ENCODE measurements at places on chromosomes 13 and 19.

GRCh38 chr13:109385242-109385560 lies 401.2 kb downstream of the IRS2 start:
- no peak for DNase-seq

GRCh38 chr13:76656500-76656899 lies 229.7 kb downstream of the KCTD12 start:
- DNase-seq: no peak

DNA sequence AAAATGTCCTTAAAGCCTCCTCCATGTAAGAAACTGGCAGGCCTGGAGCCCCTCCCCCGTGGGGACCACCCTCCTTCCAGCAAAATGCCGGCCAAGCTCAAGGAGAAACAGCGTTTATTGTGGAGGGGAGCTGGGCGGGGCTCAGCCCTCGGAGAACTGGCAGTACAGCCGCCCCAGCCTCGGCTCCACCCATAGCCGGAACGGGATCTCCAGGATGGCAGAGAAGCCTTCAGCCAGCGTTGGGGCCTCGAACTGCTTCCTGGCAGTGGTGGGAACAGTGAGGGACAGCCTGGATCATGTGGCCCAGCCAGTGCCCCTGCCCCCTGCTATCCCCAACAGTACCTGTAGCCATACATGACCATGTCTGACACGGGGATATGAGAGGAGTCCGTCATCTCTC lies 6.3 kb downstream of the PNKP start:
- no peak for DNase-seq

GRCh38 chr19:27909185-27909840 lies 1303.6 kb downstream of the UQCRFS1 start:
- DNase-seq: no peak
